Gastroesophageal sphincter (tissue), 4 donors: ENCODE measurements at places on chromosomes 12 and 14. TPM values are rescaled to one million over a fixed set of nuclear protein-coding genes. Genes with fewer than 3 reads are reported as not detected.

DNA sequence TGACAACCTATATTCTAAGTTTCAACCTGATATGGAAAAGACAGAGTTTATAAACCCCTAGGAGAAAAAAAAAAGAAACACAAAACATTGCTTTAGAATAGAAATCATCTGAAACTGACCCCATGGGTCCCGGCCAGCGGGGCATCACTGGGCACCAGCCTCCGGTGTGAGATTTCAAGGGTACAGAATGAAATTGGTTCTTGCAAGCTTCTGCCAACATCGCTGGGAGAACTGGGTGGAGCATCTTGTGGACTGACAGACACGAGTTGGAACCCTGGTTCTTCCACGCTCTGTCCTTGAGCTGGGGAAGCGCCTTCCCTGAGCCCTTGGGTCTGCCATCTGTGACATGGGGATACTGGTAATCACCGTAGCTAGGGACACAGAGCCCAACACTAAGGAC is 173.6 kb downstream of the PHETA1 start:
- H3K4me1 ChIP-seq = no peaks in the 10 kb centered on the region
- H3K27ac ChIP-seq = no peak overlapping the region
- no peak for ATAC-seq
- no peaks in the 10 kb centered on the region for H3K36me3 ChIP-seq
- no peak overlapping the region for H3K4me3 ChIP-seq
- peaks cover 63% of the 10 kb centered on the region for H3K27me3 ChIP-seq

GRCh38 chr12:121720762-121721161 is 8.2 kb downstream of the TMEM120B start:
- no peak overlapping the region for H3K4me3 ChIP-seq
- peaks cover 14% of the 10 kb centered on the region for H3K4me1 ChIP-seq
- ATAC-seq = peak; percentile 60
- no peaks in the 10 kb centered on the region for H3K27me3 ChIP-seq
- no peaks in the 10 kb centered on the region for H3K36me3 ChIP-seq

GRCh38 chr14:81455390-81455789 is 55.3 kb upstream of the STON2 start:
- H3K27me3 ChIP-seq = peaks cover 6% of the 10 kb centered on the region
- H3K36me3 ChIP-seq = no peaks in the 10 kb centered on the region
- no peaks in the 10 kb centered on the region for H3K4me1 ChIP-seq

DNA sequence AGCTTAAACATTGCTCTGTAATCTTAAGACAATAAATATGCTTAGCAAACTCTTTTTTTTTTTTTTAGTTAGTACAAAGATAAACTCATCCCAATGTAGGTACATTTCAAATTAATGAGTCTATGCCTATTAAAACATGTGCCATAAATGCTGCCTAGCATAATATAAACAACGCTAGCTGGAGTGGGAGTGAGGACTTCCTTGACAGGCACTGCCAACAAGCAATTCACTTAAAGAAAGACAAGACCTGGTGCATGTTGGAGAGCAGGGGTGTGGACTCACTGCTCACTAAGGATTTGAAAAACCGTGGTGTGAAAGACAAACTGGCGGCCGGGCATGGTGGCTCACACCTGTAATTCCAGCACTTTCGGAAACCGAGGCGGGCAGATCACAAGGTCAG is 187.2 kb upstream of the RGS6 start:
- no peak for ATAC-seq
- no peaks in the 10 kb centered on the region for H3K4me1 ChIP-seq
- no peaks in the 10 kb centered on the region for H3K36me3 ChIP-seq
- H3K27me3 ChIP-seq = no peaks in the 10 kb centered on the region

- H3K27ac ChIP-seq = no peak overlapping the region
- no peaks in the 10 kb centered on the region for H3K4me1 ChIP-seq
- ATAC-seq = no peak
- H3K27me3 ChIP-seq = no peaks in the 10 kb centered on the region
- no peaks in the 10 kb centered on the region for H3K36me3 ChIP-seq
These were observed 120.9 kb downstream of the TMTC1 start for GRCh38 chr12:29662734-29663323.

- no peaks in the 10 kb centered on the region for H3K36me3 ChIP-seq
- H3K4me3 ChIP-seq = no peak overlapping the region
- no peak overlapping the region for H3K27ac ChIP-seq
- H3K4me1 ChIP-seq = peaks cover 55% of the 10 kb centered on the region
These were observed 3.8 kb downstream of the DGKA start for GRCh38 chr12:55934773-55935172.

- H3K4me3 ChIP-seq = no peak overlapping the region
- ATAC-seq = no peak
- H3K4me1 ChIP-seq = no peaks in the 10 kb centered on the region
- no peaks in the 10 kb centered on the region for H3K36me3 ChIP-seq
- no peaks in the 10 kb centered on the region for H3K27me3 ChIP-seq
- H3K27ac ChIP-seq = no peak overlapping the region
These were observed 96.8 kb downstream of the PPHLN1 start for GRCh38 chr12:42422785-42423184.

DNA sequence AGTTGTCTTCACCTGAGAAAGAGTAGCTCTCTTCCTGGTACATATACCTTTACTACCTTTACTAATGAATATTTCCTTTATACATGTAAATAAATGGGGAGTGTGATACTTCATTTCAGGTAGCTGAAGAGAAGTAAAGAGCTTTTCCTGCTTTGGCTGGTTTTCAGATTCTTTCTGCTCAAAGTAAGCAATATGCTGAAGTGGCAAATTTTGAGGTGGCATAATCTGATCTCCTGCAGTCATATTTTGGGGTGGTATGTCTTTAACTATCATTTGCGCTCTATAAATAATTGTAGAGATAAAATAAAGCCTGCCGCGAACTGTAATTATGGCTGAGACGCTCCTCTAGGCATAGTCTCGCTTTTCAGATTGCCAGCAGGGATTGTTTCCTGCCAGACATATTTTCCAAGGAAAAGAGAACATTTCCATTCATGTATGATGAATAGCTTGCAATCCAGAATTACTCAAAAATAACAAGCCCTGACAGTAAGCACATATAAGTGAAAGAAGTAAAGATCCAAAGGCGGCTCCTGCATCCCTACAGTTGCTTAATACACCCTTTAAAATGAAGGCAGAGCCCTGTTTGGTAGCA is 200.7 kb downstream of the C12orf50 start:
- H3K4me3 ChIP-seq = no peak overlapping the region
- H3K27me3 ChIP-seq = no peaks in the 10 kb centered on the region
- no peaks in the 10 kb centered on the region for H3K4me1 ChIP-seq
- no peak overlapping the region for H3K27ac ChIP-seq
- ATAC-seq = no peak

DNA sequence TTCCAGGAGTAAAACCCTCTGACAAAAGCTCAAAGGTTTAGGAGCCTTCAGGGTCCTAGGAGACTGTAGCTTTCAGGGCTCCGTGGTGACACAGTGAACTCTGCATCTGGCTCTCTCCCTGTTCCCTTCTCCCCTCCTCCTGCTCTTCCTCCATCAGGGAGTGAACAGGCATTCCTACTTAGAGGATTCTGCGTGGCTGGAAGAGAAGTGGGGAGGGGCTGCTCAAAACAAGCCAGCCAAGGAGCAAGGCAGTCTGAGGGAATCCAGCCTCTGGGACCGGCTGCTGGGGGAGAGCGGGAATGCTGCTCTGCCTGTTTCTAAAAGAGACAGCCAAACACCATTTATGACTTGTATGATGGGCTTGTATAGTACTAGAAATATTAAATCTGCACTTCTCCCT is 49.5 kb downstream of the RBMS2 start:
- H3K27me3 ChIP-seq = no peaks in the 10 kb centered on the region
- no peaks in the 10 kb centered on the region for H3K36me3 ChIP-seq
- peak overlapping the region; percentile 78 for H3K27ac ChIP-seq
- no peak for ATAC-seq

GRCh38 chr12:13099066-13099843 is 4.2 kb downstream of the GSG1 start:
- no peaks in the 10 kb centered on the region for H3K27me3 ChIP-seq
- no peaks in the 10 kb centered on the region for H3K36me3 ChIP-seq
- no peak for ATAC-seq
- H3K27ac ChIP-seq = peak overlapping the region; percentile 92

- no peaks in the 10 kb centered on the region for H3K27me3 ChIP-seq
- no peaks in the 10 kb centered on the region for H3K36me3 ChIP-seq
- no peak overlapping the region for H3K27ac ChIP-seq
- no peaks in the 10 kb centered on the region for H3K4me1 ChIP-seq
These were observed 25.8 kb downstream of the NR1H4 start for GRCh38 chr12:100499416-100499815.

GRCh38 chr12:19706936-19707335 is 267.6 kb downstream of the AEBP2 start:
- ATAC-seq = no peak

DNA sequence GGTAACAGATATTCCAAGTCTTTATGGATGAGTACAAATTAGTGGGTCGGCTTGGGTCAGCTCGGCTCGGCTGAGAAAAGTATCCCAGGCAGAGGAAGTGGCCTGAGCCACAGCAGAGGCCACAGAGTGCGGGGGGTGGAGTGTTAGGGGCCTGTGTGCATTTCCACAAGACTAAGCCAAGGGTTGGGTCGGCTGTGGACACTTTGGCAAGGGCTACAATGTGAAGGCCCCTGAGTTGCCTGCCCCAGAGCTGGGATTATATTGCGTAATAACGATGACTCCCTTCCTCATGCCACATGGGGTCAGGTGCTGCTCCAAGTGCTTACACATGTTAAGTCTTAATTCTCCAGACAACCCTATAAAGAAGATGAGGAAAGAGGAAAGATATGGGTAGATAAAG is 11.4 kb downstream of the EVL start:
- no peaks in the 10 kb centered on the region for H3K27me3 ChIP-seq
- H3K4me1 ChIP-seq = no peaks in the 10 kb centered on the region
- H3K36me3 ChIP-seq = no peaks in the 10 kb centered on the region
- H3K4me3 ChIP-seq = no peak overlapping the region
- ATAC-seq = peak; percentile 89
- H3K27ac ChIP-seq = no peak overlapping the region

- no peaks in the 10 kb centered on the region for H3K4me1 ChIP-seq
- H3K27me3 ChIP-seq = no peaks in the 10 kb centered on the region
These were observed 1277.4 kb downstream of the LRFN5 start for GRCh38 chr14:42884100-42884499.

DNA sequence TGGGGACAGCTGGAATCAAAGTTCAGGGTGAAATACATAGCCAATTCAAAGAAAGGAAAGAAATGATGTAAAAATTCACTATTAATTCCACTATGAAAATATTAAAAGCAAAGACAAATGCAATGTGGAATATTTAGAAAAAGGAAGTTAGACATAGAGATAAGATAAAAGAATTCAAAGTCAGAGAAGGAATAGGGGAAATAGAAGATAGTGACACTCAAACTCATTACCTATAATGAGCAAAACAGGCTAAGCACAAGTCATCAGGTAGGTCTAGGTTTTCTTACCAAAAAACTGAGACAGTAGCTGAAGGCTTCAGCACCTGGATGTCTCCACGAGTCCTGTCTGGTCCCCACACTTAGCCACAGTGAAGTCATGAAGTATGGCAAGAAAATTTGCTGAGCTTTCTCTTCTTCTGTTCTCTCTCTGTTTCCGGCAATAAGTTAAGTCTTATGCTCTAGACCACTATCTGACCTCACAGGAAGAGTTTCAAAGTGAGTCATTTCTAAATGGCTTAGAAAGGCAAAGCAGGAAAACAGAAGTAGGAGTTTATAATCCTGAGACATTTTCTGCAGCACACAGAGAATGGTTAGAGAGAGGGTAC is at the start of gene C3AR1:
C3AR1 (minus strand) TSS at position 369 of the 604 bp plus-strand sequence. CDS start 6,174 bp downstream, outside the sequence.
- no peak within 1 kb of the TSS for H3K4me3 ChIP-seq
- H3K36me3 ChIP-seq = no peaks in the 10 kb centered on the region

- ATAC-seq = no peak
- H3K4me3 ChIP-seq = no peak overlapping the region
- no peak overlapping the region for H3K27ac ChIP-seq
- H3K4me1 ChIP-seq = peaks cover 22% of the 10 kb centered on the region
- no peaks in the 10 kb centered on the region for H3K27me3 ChIP-seq
These were observed 43.2 kb downstream of the CYP46A1 start for GRCh38 chr14:99727096-99727870.

- no peaks in the 10 kb centered on the region for H3K27me3 ChIP-seq
- no peak overlapping the region for H3K27ac ChIP-seq
These were observed 157.5 kb upstream of the HIF1A start for GRCh38 chr14:61537563-61538463.

DNA sequence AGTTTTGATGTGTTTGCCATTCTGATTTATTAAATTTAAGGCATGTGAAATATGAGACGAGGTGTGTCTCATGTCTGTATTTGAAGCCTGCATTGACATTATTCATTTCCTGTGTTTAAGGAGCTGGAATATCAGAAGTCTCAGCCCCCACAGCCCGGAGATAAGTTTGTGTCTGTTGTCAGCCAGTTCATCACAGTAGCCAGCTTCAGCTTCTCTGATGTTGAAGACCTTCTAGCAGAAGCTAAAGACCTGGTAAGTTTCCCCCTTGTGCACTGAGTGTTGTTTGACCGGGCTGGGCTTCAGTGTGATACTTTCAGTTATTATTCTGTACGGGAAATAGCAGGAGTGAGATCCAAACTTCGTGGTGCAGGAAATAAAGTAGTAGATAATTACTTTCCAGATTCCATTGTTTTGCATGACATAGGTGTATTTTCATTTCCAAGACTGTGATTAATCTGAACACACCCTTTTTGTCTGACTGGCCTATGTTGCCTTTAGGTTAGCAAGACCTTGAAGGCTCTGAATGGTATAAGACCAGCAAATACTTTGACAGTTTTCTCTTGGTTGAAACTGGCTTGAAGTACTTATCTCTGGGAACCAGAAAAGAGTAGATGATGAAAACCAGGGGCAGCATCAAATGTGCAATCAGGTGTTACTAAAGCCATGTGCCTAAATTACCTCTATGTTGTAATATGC is 101.5 kb downstream of the GPR135 start:
- no peak overlapping the region for H3K4me3 ChIP-seq
- peaks cover 35% of the 10 kb centered on the region for H3K4me1 ChIP-seq

GRCh38 chr12:5456030-5456429 is 24.1 kb downstream of the NTF3 start:
- H3K36me3 ChIP-seq = no peaks in the 10 kb centered on the region
- no peak overlapping the region for H3K4me3 ChIP-seq
- H3K27ac ChIP-seq = no peak overlapping the region
- no peaks in the 10 kb centered on the region for H3K4me1 ChIP-seq
- ATAC-seq = no peak

The FSCB gene
- total RNA-seq = 0.15 TPM

The PTPRO gene
- total RNA-seq = 2.0 TPM

The EML1 gene
- 121 TPM for total RNA-seq

The GPR84 gene
- not detected for total RNA-seq
